Progenitor cell of endocrine pancreas (in vitro differentiated cells): ENCODE measurements at places on chromosomes 1 and 21. TPM values are rescaled to one million over a fixed set of nuclear protein-coding genes. Genes with fewer than 3 reads are reported as not detected.

DNA sequence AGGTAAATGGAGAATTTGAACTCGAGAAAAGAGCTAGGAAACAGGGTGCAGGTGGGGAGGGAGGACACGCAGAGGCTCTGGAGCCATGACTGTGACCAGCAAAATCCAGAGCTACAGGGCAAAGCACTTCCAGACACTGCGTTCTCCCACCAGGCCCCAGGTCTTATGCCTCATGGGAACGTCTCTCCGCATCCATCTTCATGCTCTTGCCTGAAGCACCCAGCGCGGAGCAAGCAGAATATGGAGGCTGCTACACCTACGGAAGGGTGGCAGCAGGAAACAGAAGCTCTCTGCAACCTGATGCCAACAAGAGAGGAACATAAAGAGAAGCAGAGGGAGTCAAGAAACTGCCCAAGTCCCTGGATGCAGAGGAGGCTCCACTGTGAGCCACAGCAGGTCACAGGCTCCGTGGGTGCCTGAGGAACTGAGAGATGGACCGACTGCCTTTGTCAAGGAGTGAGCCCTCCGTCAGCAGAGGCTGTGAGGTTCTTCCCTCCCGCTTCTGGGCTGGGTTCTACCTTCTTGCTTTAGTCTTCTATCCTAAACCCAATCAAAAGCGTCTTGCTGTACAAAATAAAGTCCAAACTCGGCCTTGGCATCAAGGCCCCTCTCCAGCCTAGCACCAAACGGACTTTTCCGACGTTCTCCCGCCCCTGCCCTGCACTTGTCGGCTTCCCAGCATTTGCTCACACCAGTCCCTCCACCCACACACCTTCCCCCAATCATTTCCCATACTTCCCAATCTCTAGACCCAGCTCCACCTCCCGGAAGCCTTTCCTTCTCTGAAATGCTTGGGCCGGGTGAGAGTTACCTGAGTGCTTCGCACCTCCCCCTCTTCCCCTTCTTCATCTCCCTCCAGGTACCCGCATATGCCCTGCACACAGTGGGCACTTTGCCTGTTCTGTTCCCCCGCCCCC, 930 bp downstream of the DHCR24 start:
- H3K27ac ChIP-seq = peak overlapping the region; percentile 84
- H3K4me3 ChIP-seq = peak overlapping the region; percentile 93
- peaks cover 60% of the 10 kb centered on the region for H3K4me1 ChIP-seq
- no peaks in the 10 kb centered on the region for H3K27me3 ChIP-seq

GRCh38 chr1:86067626-86068025, 88.9 kb downstream of the COL24A1 start:
- no peaks in the 10 kb centered on the region for H3K4me1 ChIP-seq
- no peaks in the 10 kb centered on the region for H3K36me3 ChIP-seq
- no peaks in the 10 kb centered on the region for H3K27me3 ChIP-seq
- H3K4me3 ChIP-seq = no peak overlapping the region

GRCh38 chr1:178254433-178254832, 160.5 kb downstream of the RASAL2 start:
- DNase-seq = no peak
- H3K4me3 ChIP-seq = no peak overlapping the region
- H3K27me3 ChIP-seq = no peaks in the 10 kb centered on the region
- H3K4me1 ChIP-seq = peaks cover 4% of the 10 kb centered on the region

DNA sequence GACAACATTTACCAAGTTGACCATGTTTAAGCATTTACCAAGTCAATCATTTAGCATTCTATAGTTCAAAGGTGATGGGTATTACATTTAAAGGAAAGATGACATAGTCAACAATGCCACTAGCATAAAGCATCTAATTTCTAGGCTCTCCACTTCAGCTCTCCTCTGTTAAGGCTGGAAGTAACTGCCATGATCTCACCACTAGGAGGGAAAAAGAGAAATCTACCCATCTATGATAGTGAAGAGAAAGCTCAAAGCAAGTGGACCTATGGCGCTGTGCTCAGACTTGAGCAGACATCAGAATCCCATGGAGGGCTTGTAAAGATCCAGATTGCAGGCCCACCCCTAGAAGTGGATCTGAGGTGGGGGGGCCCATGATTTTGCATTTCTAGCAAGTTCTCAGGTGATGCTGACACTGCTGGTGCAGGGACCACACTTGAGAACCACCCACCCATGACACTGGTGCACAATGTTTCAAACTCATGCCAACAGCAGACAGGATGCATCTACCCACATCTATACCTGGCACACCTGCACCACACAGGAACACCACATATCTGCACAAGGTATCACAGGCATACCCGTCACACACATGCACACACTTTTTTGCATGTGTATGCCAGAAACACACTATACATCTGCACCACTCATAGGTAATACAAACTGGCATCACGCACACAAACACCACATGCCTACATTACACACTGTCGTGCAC, 392.9 kb upstream of the RUNX1 start:
- no peak overlapping the region for H3K4me3 ChIP-seq
- no peak overlapping the region for H3K27ac ChIP-seq
- H3K4me1 ChIP-seq = peaks cover 8% of the 10 kb centered on the region
- peaks cover 21% of the 10 kb centered on the region for H3K27me3 ChIP-seq

DNA sequence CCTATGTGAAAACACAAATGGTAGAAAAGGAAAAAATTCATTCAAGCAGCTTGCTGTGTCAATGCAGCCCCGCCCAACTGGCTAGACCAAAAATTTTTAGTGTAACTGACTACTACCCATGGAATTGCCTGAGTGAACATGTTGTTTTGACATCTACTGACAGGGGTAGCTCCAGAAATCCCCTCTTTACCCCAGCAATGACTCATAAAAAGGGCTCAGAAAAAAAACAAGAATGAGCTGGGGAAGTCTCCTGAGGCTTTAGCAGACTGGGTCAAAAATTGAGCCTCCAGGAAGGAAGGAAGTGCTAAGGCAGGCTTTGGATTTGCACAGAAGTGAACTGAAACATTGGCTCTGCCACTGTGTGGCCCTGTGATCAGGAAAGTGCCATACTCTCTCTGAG, 24.4 kb upstream of the FGGY start:
- no peak overlapping the region for H3K4me3 ChIP-seq
- no peaks in the 10 kb centered on the region for H3K36me3 ChIP-seq
- DNase-seq = no peak

The MRPS21 gene
- 68.4 and 69.4 TPM in 2 replicates for total RNA-seq

The L1TD1 gene
- 2.7 and 3.4 TPM in 2 replicates for total RNA-seq
